ENCODE measurements at places on chromosomes 6 and 20. TPM values are rescaled to one million over a fixed set of nuclear protein-coding genes. Genes with fewer than 3 reads are reported as not detected.

- no peak for ATAC-seq
Observed at GRCh38 chr6:35911871-35912653, 8.8 kb downstream of the SRPK1 start.

- ATAC-seq: no peak
Observed at GRCh38 chr6:53128842-53129241, 19.8 kb downstream of the GCM1 start.

DNA sequence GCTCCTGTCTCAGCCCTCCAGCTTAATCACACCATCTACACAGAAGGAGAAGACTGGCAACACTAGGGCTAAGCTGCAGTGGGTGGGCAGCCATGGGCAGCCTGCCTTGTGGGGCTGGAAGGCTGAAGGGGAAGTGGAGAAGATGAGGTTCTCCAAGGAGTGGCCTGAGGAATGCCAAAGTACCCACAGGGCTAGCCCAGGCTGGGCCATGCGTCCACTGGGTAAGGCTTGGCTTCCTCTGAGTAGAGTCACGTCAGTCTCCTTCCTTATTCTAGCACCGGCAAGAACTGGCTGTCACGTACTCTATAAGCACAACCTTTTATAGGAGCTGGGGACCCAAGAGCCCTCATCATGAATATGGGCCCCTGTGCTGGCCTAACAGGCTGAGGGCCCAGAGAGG is 110.6 kb upstream of the SIRPA start:
- no peak for ATAC-seq

GRCh38 chr6:40563111-40563510 is 24.1 kb downstream of the LRFN2 start:
- ATAC-seq: no peak

DNA sequence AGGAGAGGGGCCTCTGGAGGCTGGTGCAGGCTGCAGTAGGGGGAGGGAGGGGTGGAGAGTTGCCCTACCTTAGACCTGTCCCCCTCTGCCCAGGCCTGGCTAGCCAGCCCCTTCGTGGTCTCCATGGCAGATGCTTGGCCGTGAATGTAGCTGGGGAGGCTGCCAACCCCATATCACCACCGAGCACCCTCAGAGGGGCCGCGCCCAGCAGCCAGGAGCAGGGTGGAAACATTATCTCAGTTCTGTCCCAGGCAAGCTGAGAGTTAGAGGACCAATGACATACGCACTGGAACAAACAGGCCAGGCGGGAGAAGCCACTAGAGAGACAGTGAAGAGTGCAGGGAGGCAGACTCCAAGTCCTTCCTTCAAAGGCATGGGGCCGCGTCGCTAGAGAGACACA is 66.5 kb downstream of the LRFN2 start:
- no peak for ATAC-seq

- ATAC-seq: no peak
Observed at GRCh38 chr6:33785778-33786177, 3.2 kb downstream of the LEMD2 start.

- no peak for ATAC-seq
Observed at GRCh38 chr20:9025643-9026042, 43.2 kb upstream of the PLCB4 start.

GRCh38 chr6:157268396-157268795 is 54.9 kb downstream of the TMEM242 start:
- no peak for ATAC-seq

Gene MCHR2
- total RNA-seq: not detected

Gene ADGB
- not detected for total RNA-seq

All from gastroesophageal sphincter (tissue), 4 donors.